ENCODE measurements at places on chromosomes 2 and 18. TPM values are rescaled to one million over a fixed set of nuclear protein-coding genes. Genes with fewer than 3 reads are reported as not detected.

The HOXD1 gene
- total RNA-seq = not detected

The NTSR2 gene
- not detected for total RNA-seq

The ME2 gene
- 117 TPM for total RNA-seq

The ZNF804A gene
- total RNA-seq = not detected

Data from activated naive CD4-positive, alpha-beta T cell treated with anti-CD3 and anti-CD28 coated beads, Interleukin-2, amount 50 U/mL, for 72 hours (primary cell).